ENCODE measurements at places on chromosomes 1 and 21.

DNA sequence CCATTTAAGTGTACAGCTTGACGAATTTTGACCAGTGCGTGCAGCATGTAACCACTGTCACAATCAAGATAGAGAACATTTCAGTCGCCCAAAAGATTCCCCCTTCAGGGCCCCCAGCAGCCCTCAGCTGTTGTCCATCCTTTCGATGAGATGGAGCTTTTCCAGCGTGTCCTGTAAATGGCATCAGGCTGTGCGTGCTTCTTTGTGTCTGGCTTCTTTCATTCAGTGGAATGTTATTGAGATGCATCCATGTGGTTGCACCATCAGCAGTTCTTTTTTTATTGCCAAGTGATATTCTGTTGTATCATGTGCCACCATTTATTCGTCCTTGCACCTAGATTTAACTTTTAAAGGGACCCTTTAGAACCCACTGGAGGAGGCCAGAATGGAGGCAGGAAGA lies 21.9 kb downstream of the UBE2Q1 start:
- DNase-seq, result no peak

- no peak for DNase-seq
These were observed 120.3 kb downstream of the ZBTB18 start for GRCh38 chr1:244171241-244171985.

GRCh38 chr1:93237021-93237420 lies 56.5 kb downstream of the CCDC18 start:
- DNase-seq, result no peak

DNA sequence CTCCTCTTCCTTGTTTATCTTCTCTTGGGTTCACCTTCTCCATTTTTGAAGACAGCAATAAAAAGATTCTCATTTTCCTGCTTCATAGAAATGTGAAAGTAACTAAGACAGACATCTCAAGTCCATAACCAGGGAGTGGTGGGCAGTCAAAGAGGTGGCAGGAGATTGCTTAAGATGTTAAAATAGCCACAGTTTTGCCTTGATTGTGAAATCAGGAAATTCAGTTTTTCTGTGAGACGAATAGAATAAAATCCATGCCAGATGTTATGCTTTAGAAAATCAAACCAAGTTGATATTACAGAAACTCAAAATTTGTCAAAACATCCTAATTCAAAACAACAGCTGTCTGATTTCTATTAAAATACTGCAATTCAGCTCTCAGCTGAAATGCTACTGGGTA lies 57.2 kb downstream of the TNN start:
- no peak for DNase-seq

- no peak for DNase-seq
These were observed 204.7 kb downstream of the HLX start for GRCh38 chr1:221083902-221084301.

DNA sequence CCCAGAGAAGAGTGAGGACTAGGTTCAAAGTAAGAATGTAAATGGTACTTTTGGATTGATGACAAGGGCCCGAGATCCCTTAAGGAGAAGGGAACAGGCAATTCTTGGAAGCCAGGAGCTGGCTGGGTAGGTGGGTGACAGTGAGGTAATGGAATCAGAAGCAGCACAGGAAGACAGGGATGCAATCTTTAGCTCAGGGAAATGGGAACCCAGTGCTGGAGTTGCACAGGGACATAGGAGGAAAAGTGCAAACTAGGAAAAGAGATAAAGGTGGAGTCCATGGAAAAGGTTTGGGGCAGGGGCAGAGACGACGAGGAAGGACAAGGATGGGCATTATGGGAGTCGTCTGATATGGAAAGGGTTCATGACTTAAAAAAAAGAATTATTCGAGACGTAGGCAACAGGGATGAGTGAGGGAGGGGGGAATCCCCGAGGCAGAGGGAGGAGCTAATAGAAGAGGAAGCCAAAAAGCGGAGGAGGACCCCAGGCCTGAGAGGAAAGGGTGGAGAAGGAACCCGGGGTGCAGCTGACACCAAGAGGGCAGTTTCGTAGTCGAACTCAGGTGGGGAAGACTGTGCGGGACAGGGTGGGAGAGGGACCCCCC lies 495 bp downstream of the PI4KB start:
- peak; percentile 36 for DNase-seq

- no peak for DNase-seq
These were observed 199.4 kb upstream of the NRIP1 start for GRCh38 chr21:15264084-15264665.
